ENCODE measurements at places on chromosomes 11 and 22.

DNA sequence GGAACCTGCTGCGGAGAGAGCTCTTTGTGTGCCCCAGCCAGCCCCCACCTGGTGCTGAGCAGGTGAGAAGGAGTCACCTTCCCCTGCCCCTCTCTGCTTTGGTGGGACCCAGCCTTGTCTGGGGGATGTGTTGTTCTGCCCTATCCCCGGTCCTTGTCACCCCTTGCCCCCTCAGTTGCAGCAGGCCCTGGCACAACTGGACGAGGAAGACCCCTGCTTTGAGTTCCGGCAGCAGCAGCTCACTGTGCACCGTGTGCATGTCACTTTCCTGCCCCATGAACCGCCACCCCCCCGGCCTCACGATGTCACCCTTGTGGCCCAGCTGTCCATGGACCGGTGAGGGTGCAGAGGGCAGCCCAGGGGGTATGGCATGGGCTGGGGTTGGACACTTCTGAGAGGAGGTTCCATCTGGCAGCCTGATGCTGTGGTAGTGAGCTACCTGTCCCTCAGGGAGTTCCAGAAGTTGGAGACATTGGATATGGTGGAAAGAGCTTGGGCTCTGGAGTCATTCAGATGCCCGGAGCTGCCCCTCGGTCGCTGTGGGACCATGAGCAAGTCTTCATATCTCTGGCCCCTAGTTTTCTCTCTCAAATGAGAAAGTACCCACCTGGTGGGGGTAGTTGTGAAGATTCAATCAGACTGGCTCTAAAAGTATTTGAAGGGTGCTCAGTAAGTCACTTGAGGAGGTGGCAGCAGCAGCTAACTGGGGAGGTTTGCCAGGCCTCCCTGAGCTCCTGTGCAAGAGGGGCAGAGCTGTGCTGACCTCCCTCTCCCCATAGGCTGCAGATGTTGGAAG lies 4.3 kb downstream of the LARGE2 start:
- no peaks in the 10 kb centered on the region for H3K27me3 ChIP-seq
- no peak overlapping the region for H3K27ac ChIP-seq
- peaks cover 46% of the 10 kb centered on the region for H3K4me1 ChIP-seq

GRCh38 chr22:50701428-50702154 lies 29.0 kb downstream of the SHANK3 start:
- no peak overlapping the region for H3K4me3 ChIP-seq
- H3K4me1 ChIP-seq = peaks cover 5% of the 10 kb centered on the region
- no peak overlapping the region for H3K27ac ChIP-seq
- peaks cover 6% of the 10 kb centered on the region for H3K36me3 ChIP-seq
- H3K27me3 ChIP-seq = no peaks in the 10 kb centered on the region

GRCh38 chr11:61341706-61342105 lies 8.7 kb downstream of the TKFC start:
- peaks cover 5% of the 10 kb centered on the region for H3K4me1 ChIP-seq
- peaks cover 10% of the 10 kb centered on the region for H3K36me3 ChIP-seq
- no peak overlapping the region for H3K27ac ChIP-seq
- H3K4me3 ChIP-seq = no peak overlapping the region

GRCh38 chr22:49779853-49780697 lies 47.6 kb downstream of the BRD1 start:
- no peak overlapping the region for H3K27ac ChIP-seq
- no peaks in the 10 kb centered on the region for H3K27me3 ChIP-seq
- H3K4me1 ChIP-seq = peaks cover 5% of the 10 kb centered on the region
- H3K4me3 ChIP-seq = no peak overlapping the region
- no peak for DNase-seq

DNA sequence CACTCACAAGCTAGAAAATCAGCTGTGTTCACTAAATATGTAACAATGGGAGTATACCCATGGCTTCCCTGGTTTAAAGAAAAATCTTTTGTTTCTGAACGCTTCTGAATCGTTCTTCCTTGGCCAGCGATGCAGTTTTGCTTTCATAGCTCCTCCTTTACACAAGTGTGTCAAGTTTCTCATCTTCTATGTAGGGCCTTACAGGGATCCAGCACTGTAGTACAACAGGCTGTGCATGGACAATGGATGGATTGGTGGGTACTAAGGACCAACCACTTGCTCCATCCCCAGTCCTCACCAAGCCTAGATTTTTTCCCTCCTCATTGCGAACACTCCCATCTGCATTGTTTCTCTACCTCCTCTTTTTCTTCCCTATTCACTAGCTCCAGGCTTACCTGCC lies 24.3 kb upstream of the POU2AF2 start:
- H3K4me3 ChIP-seq = no peak overlapping the region
- no peak overlapping the region for H3K27ac ChIP-seq
- no peaks in the 10 kb centered on the region for H3K36me3 ChIP-seq
- no peaks in the 10 kb centered on the region for H3K4me1 ChIP-seq
- no peaks in the 10 kb centered on the region for H3K27me3 ChIP-seq

- no peak overlapping the region for H3K27ac ChIP-seq
- no peaks in the 10 kb centered on the region for H3K27me3 ChIP-seq
- no peaks in the 10 kb centered on the region for H3K4me1 ChIP-seq
- DNase-seq = no peak
- H3K36me3 ChIP-seq = no peaks in the 10 kb centered on the region
- no peak overlapping the region for H3K4me3 ChIP-seq
These were observed 127.9 kb upstream of the CEP126 start for GRCh38 chr11:101786916-101787315.

DNA sequence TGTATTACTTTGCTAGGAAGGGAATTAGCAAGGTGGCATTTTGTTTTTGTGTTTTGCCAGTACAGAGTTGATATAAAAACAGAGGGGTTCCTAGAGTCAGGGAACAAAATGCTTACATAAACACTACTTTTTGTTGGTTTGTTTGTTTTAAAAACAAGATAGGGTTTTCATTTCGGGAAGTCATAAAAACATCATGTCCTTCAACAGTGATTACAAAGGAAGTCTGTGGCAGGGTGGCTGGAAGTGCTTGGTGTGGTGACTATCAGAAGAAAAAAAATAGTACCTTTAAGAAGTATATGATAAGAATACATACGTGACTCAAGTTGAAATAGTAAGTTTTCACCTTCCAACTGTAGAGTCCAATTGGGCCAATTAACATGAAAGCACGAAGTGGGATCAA lies 1.2 kb upstream of the IL18 start:
- H3K27me3 ChIP-seq = no peaks in the 10 kb centered on the region
- no peak for DNase-seq
- H3K4me1 ChIP-seq = peaks cover 35% of the 10 kb centered on the region
- H3K36me3 ChIP-seq = no peaks in the 10 kb centered on the region

DNA sequence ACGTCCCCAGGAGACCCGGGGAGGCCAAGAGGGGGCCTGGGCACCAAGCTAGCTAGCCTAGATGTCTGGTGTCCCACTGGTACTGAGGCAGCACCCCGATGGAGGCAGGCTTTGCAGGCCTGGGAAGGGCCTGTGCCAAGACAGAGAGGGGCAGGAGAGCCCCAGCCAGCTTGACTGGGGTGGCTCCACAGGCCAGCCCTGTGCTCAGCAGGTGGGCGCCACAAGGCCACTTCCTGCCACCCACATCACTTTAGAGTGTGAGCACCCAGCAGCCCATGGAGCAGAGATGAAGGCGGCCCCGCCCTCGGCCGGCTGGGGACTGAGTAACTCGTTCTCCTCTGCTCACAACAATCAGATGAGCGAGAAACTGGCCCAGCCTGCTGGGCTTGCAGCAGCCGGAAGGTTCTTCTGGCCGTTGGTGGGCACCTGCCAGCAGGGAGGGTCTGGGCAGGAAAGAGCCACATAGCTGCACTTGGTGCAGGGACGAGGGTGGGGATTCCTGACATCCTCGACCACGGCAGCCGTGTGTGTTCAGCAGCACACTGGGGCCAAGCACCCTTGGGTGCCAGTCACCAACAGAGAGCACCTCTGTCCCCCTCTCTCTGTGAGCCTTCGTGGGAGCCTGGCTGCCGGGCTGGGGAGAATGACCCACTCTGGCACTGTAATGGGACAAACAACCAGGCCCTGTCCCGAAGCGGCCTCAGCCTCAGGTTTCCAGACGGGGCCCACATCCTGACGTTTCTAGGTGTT lies 7.6 kb downstream of the OSBPL5 start:
- no peak overlapping the region for H3K4me3 ChIP-seq
- H3K36me3 ChIP-seq = no peaks in the 10 kb centered on the region
- H3K27me3 ChIP-seq = no peaks in the 10 kb centered on the region
- no peak for DNase-seq
- H3K27ac ChIP-seq = no peak overlapping the region

Measured in keratinocyte (primary cell).